ENCODE measurements at places on chromosomes 1 and 21. TPM values are rescaled to one million over a fixed set of nuclear protein-coding genes. Genes with fewer than 3 reads are reported as not detected.

DNA sequence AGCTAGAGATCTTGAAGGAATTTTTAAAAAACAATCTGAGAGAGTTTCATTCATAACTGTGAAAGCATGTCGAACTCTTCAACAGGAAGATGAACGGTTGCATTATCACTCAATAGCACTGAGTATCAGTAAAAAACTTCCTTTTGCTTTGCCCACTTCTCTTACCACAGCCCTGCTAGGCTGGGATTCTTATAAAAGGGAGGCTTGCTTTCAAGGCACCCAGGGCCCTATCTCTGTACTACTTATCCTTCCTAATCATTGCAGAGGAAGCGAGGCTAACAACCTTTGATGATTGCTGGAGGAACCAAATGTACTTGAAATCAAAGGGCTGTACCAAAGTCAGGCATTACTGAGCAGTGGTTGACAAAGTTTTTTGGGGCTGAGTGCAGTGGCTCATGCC lies 71.2 kb downstream of the SNRPE start:
- DNase-seq, result no peak

DNA sequence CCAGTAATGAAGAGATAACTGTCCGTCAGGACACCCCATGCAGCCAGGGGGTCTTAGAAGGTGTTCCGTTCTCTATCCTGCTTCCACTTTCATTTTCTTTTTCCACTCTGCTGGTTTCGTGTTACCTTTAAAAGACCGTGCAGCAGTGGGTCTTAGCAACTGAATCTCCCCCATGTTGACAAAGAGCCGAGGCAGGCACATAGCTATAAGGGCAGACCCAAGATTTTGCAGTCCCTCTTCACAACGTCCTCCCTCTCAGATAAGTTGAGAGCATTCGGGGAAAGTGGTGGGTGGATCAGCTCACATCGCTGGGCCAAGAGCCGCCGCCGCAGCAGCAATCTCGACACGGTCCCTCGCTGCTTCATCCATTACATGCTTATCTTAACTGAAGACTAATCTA lies 355.5 kb downstream of the LMO4 start:
- DNase-seq, result peak; percentile 51

PLPP3 gene
- 343 TPM for total RNA-seq

- peak; percentile 57 for DNase-seq
Observed at GRCh38 chr1:184060316-184060715, 8.8 kb downstream of the TSEN15 start.

- peak; percentile 44 for DNase-seq
Observed at GRCh38 chr1:162177126-162177525, 107.6 kb downstream of the NOS1AP start.

DNA sequence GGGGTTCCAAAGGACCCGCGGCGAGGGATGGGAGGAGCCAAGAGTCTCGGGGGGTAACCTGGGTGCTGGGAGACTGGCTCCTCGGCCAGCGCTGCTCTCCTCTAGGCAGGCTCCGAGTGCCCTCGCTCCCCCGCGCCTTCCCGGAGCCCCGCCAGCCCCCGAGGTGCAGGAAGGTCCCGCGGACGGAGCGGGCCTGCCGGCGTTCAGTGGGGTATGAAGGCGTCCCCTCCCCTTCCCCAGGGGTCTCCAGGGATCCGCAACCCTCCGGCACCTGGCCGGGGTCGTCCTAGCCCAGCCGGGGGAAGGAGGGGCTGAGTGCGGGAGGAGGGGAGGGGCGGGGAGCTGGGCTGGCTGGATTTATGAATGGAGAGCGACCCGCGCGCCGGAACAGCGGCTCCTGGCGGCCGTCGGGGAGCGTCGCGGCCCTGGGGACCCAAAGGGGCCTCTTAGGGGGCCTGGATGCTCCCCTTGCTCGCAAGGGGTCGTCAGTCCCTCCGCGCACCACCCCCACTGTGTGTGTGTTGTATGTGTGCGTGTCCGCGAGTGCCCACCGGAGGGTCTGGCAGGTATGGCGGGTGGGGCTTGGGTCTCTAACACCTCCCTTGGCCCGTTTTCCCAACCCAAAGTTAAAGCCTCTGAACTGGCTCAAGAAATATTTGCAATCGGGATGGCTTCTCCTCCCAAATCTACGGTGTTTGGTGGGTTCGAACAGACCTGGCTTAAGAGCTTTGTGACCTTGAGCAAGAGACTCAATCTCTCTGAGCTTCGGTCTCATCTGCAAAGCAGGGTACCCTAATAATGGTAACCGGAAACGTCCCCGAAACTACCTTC lies 642 bp downstream of the HCRTR1 start:
- peak; percentile 26 for DNase-seq

GRCh38 chr21:34255073-34255472 lies 108.7 kb upstream of the KCNE2 start:
- DNase-seq, result no peak

GRCh38 chr1:26307363-26307781 lies 936 bp upstream of the UBXN11 start:
- no peak for DNase-seq

DNA sequence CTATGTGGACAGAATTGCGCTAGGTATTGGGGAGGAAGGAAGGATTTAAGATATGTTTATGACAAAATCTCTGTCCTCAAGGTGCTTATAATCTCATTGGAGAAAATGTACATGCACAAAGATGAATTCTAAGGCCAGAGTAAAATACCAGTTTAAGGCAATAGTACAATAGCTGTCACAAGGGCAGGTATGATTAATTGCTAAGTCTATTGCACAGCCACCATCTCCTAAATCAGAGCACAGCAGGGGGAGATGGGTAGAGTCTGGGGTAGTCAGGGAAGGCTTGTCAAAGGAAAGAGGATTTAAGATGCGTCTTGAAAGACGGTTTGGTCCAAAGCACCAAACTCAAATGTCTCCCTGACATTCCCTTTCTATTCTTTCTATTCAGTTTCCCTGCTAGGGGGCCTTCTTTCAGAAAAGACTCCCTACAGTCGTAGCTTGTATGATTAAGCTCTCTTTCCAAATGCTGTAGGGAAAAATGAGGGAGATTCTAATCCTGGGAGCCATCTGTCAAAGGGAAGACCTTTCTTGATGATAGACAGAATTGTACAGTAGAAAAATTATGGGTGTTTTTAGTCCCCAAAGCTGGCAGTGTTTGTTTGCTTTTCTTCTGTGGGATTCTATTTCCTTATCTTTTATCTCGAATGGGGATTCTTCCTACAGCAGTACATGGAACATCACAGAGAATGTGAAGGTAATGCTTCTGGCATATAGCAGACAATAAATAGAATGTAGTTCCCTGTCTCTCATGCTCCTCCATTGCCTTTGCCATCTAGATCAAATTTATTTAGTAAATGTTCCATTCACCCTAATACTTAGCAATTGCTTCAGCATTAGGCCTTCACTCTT lies 107.6 kb upstream of the NFIA start:
- DNase-seq, result no peak

CFHR5 gene
- total RNA-seq, result not detected

DNA sequence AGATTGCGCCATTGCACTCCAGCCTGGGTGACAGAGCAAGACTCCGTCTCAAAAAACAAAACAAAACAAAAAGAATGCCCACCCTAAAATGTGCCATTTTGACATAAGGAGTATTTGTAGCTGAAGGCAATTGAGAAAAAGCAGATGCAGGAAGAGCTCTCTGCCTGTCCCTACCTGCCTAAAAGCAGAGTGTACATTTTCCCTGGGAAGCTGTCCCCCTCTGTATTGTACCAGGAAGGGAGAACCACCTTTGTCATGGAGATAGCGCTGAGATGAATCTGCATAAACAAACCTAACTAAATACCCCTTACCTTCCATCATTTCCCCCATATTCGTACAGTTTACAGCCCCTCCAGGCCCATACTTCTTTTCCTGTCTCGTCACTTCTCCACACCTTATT lies 94.4 kb upstream of the SLC45A1 start:
- DNase-seq, result no peak

- no peak for DNase-seq
Observed at GRCh38 chr1:238991765-238992495, 394.4 kb upstream of the CHRM3 start.

DNA sequence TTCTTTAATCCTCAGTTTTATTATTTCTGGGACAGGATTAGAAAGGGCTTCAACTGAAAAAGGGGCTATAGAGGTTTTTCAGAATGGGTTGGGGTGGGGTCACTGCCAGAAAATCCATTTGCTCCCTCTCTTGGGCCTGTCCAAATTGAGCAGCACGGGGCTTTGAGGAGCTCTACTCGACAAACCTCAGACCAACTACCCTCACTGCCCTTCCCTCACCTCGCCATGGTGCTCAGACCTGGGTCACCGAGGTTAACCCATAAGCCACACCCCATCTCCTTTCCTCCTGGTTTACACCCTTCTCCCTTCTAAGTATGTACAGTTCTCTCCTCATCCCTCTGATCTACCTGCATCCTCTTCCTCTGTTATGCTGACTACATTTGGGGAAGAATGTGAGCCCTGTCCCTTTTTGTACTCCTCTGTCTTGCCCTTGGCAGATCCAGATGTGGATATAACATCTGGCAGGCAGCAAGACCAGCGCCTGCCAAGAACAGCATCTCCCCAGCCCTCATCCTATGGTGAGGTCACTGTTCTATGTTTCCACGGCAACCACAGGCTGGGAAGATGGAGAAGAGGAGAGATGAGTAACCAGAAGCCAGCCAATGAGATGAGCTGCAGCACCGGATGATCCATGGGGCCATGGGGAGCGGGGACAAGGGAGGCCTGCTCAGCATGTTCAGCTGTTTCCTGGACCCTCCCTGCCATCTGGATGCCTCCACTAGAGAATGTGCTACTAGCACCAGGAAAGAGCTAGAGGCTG lies 3.7 kb upstream of the FABP3 start:
- DNase-seq, result peak; percentile 99

All from fibroblast of lung (primary cell).